Activated naive CD4-positive, alpha-beta T cell treated with anti-CD3 and anti-CD28 coated beads, Interleukin-2, amount 10 ng/mL, durations not matched to agents 7 days and 5 days (primary cell): ENCODE measurements at places on chromosomes 13 and 19.

GRCh38 chr19:34181111-34181864, 9.0 kb downstream of the LSM14A start:
- no peak for DNase-seq

- DNase-seq: peak; percentile 93
Measured at GRCh38 chr19:53520547-53521372, 17.2 kb upstream of the ZNF331 start.

GRCh38 chr13:77697217-77698103, at the start of gene SLAIN1:
Gene SLAIN1 (plus strand): TSS chr13:77697687. CDS start chr13:77697914, 227 bp downstream.
- peak; percentile 83 for DNase-seq

DNA sequence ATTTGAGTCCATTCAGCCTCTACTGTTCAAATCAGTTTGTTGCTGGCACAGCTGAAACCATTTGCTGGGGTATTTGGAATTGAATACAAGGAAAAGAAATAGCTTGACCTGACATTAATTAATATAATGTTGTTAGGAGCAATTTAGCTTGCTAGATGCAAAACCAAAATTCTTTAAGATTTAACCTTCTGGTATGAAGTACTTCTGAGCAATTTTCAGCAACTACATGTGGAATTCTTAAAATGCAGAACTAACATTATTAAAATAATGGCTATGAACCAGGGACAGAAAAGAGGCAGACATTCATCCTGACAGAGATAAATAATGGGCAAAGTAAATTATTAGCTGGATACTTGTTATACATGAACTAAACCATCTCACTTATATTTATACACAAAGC, 160.0 kb upstream of the MIR17HG start:
- DNase-seq: no peak

DNA sequence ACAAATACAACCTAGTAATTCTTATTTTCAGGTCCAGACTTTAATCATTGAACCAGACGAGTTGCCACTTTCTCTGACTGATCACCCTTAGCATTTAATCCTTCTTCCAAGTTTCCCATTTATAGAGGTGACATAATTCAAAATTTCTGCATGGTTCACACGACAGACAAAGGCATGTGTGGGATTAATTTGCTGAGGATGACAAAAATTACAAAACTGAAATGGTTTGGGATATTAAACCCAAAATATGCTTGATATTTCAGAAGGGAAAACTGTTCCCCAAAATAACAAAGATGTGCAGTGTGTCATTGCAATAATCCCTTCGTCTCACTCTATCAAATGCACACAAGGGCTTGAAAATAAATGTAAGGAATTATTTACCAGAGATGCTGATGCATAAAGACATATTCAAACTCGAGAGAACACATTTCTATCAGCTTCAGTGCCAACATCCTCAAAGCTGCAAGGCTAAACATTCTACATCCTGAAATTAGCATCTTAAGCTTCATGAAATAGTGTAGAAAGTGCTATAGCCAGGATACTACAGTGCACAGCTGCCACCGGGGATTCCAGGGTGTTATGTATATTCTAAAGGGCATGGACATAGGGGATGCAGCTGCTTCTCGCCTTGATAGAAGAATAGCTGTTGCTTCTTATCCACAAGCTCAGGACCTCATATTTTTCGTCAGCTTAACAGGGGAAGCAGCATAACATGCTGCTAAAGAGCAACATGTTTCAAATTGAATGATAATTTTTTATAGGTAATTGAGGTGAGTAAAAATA, 198.7 kb upstream of the SLITRK1 start:
- no peak for DNase-seq

DNA sequence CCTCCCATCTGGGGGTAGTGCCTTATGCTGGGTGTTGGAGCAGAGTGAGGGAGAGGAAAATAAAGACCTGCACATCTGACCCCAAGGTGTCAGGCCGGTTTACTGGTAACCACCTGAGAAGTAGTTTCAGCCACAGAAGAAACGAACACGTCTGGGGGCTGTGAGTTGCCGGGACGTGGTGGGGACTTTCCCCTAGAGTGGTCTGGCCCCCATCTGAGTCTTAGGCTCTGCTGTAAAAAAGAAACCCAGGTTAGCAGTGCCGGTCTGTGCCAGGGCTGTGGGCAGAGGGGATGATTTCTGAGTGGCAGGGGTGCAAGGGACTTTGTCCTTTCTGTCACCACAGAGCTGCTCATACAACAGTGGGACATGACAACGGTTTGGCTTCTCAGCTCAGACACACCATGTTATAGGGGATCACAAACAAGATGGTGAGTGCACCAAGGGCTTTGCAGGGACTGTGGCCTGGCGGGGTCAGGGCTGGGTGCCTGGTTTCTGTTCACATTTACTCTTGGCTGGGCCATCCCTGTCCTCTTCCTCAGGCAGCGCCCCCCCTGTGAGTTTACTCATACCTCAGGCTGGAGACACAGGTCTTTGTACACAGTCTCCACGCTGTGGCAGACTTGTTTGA, 9.0 kb downstream of the GCDH start:
- DNase-seq: no peak

DNA sequence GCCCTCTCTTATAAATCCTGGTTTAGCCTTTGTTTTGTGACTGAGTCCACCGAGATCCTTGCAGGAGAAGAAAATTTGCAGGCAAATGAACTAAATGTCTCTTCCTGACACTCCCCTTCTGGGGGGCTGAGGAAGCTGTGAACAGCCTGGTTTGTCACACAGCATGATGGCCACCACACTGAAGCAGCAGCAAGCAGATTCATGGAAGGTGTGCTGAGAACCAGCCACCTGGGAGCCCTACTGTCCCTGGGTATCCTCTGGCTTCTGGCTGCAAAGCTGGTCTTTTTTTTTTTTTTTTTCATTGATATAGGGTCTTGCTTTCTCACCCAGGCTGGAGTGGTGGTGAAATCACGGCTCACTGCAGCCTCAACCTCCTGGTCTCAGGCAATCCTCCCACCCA, 11.2 kb downstream of the MRPS12 start:
- DNase-seq: no peak

DNA sequence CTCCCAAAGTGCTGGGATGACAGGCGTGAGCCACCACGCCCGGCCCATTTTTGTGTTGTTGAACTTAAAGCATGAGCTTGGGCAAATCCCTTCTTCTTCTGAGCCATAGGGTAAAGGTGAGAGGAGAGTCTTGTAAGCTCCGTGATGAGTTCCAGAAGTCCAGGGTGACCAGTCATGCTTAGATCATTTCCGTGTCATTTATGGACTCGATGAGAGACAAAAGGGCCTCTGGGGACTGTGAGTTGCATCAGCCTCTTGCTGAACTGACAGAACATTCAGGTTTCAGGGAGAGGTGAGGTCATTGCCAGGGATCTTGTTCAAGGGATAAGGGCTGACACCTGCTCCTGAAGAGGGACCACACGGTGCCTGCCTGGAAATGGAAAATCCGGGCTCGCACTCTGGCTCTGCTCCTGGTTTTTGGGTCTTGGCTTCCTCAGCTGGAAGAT, 53.6 kb downstream of the GADD45B start:
- DNase-seq: no peak

GRCh38 chr19:28009696-28010095, 1203.3 kb downstream of the UQCRFS1 start:
- no peak for DNase-seq

DNA sequence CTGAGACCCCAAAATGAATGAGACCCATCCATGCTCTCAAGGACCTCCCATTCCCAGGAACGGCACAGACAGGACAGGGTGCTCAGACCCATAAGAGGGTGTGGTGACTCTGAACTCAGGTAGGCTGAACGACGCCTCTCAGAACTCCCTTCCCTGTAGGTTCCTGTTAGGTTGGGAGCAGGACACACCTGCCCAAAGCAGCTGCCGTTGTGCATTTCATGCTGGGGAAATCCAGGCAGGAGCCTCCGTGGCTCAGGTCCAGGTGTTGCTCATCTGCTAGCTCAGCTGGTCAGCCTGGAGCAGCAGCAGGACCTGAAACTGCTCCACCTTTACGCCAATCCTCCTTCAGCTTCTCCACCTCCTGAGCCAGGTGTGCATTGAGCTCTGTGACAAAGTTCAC, 19.1 kb upstream of the TEX101 start:
- no peak for DNase-seq

DNA sequence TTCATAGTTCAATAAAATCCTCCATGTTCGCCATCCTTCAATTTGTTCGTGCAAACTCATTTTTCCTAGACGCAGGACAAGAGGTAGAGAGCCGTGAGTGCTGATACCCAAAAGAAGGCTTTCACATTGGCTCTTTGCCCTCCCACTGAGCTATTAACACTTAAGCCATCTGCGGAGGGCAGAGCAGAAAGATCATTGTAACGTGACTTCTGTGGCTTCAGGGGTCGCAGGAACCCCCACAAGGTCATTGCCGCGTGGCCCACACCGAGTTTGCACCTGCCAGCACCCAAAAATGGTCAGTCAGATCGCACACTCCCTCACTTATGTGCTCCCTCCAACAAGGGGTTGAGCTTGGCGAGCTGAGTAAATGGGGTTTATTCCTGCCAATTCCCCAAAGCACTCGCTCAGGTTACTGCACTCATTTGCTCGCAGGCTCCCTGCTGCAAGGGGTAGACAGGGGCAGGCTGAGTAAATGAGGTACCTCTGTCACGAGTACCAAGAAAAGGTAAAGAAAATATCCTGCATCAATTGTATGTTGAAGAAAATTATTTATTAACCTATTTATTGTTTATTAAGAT, 144.1 kb downstream of the PRR20E start:
- DNase-seq: no peak

DNA sequence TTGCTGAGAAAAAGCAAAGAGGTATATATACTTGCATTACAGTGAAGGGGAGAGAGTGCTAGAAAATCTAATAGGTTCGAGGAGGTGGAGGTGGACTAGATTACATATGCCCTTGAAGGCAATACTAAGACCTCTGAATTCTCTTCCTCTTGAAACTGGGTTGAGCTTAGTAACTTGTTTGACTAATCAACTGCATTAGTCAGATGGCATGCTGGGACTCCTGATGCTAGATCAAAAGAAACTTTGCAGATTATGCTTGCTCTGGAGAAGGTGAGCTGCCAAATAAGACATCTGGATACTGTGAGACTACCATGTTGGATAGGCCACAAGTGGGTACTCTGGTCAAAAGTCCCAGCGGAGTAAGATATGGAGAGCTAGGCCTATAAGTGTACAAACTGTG, 331.3 kb downstream of the KLF5 start:
- no peak for DNase-seq

- DNase-seq: no peak
Measured at GRCh38 chr19:1657746-1658145, 5.3 kb upstream of the TCF3 start.

- peak; percentile 86 for DNase-seq
Measured at GRCh38 chr19:10420444-10421239, at the start of gene PDE4A. Gene PDE4A (plus strand): TSS chr19:10420538. CDS start chr19:10420765, 227 bp downstream.

- peak; percentile 53 for DNase-seq
Measured at GRCh38 chr19:43470288-43470687, 4.9 kb upstream of the LYPD3 start.

GRCh38 chr19:3855320-3855719, 13.5 kb downstream of the ZFR2 start:
- no peak for DNase-seq

GRCh38 chr13:111161601-111162600, 46.8 kb downstream of the ARHGEF7 start:
- no peak for DNase-seq

- no peak for DNase-seq
Measured at GRCh38 chr13:48494874-48495273, 38.0 kb downstream of the RCBTB2 start.

DNA sequence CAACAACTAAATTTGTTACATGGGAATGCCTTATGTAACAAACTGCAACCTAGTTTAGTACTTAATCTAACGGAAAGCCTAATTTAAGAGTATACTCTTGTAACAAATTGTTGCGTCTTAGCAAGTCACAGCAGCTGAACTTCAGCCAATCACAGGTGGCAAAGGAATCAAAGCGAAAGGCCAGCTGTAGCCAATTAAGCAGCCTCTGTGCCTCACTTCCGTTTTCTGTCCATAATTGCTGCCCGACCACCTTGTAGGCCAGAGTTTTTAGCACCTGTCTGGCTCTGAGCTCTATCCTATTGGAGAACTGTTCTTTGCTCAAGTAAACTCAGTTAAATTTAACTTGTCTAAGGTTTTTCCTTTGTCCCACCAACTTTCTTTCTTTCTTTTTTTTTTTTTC, 18.1 kb upstream of the HSPH1 start:
- no peak for DNase-seq

DNA sequence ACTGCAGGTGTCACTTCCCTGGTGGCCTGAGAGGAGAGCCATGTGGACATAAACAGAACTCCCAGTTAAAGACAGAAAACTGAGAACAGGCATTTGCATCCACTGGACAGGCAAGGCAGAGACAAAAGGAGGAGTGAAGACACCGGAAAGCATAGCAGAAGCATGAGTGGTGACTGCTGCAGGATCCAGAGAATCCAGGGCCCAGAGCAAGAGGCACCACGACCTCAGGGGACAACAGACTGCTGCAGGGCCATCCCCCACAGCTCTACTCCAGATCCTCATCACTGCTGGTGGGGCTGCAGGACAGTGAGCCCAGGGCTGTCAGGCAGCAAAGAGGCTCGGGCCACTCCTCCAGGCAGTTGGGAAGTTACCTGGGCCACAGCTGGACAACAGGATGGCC, 14.5 kb upstream of the ISYNA1 start:
- no peak for DNase-seq

GRCh38 chr13:93227878-93228642, 1.5 kb downstream of the GPC6 start:
- DNase-seq: no peak

DNA sequence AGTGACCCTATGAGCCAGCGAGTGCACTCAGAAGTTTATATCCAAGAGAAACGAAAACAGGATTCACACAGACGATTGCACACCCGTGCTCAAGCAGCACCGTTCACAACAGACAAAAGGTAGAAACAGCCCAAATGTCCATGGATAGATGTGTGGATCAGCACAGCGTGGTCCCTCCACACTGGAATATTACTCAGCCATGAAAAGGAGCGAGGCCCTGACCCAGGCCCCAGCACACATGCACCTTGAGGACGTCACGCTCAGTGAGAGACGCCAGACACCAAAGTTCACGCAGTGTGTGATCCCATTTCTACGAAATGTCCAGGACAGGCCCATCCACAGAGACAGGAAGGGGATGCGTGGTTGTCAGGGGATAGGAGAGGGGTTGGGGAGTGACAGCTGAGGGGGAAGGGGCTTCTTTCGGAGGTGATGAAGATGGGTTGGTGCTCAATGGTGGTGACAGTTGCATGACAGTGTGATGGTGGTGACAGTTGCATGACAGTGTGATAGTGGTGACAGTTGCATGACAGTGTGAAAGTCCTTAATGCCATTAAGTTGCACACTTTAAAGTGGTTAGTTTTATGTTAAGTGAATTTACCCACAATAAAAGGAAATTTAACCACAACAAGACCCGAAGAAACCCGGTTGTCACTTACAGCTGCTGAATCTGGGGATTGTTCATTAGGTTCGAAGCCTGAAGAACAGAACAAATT, 18.9 kb upstream of the SLC39A3 start:
- no peak for DNase-seq

DNA sequence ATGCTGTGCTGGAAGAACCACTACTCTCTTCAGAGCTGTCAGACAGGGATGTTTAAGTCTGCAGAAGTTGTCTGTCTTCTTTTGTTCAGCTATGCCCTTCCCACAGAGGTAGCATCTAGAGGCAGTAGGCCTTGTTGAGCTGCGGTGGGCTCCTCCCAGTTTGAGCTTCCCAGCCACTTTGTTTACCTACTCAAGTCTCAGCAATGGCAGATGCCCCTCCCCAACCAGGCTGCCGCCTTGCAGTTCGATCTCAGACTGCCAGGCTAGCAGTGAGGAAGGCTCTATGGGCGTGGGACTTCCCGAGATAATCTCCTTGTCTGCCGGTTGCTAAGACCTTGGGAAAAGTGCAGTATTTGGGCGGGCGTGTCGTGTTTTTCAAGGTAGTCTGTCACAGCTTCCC, 42.1 kb upstream of the UQCRFS1 start:
- no peak for DNase-seq
